ENCODE measurements at places on chromosomes 1 and 21.

DNA sequence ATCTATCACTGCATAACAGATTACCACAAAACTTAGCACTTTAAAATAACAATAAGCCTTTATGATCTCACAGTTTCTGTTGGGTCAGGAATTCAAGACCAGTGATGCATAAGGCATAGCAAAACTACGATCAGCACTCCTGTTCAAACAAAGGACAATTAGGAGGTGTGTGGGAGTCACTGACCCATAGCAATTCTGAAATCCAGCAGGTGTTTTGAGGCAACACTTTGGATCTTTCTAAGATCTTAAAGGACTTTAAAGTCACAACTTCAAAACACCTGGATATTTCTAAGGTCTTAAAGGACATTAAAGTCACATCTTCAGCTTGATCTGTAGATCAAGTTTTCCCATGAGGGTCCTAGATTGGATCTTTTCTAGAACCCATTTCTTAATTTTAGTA, 35.3 kb downstream of the AKT3 start:
- no peak for DNase-seq

GRCh38 chr1:205663286-205663936, 16.9 kb downstream of the SLC45A3 start:
- no peak for DNase-seq

GRCh38 chr1:200963076-200963475, 60.4 kb downstream of the KIF21B start:
- no peak for DNase-seq

GRCh38 chr1:84245563-84245962, 55.9 kb upstream of the SAMD13 start:
- no peak for DNase-seq

DNA sequence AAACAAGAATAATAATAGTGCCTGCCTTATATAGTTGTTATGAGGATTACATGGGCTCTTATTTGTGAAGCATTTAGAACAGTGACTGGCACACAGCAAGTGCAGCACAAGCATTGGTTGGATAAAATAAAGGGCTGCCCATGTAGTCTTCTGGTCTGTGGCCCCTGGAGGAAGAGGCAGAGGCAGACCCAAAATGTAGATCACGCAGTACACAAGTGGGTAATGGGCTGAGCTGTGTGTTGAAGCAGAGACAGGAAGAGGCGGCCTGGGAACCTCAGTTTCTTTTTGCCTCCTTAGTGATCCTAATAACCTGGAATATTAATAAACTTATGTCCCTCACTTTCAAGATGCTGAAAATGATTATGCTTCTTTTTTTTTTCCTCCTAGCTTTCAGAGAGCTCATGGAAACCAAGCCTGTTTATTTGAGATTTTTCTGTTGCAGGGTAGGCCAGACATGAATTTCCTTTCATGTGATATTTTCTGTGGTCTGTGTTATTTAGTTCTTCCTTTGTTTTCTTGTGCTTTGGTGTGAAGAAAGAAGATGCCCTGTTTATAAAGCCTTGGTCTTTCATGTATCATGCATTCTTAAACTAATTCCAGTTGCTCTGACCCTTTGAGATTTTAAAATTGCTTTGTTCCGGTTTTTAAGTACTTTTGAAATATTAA, 42.5 kb downstream of the LRRC8D start:
- DNase-seq: no peak

GRCh38 chr1:168833801-168834224, 104.8 kb upstream of the DPT start:
- DNase-seq: no peak

DNA sequence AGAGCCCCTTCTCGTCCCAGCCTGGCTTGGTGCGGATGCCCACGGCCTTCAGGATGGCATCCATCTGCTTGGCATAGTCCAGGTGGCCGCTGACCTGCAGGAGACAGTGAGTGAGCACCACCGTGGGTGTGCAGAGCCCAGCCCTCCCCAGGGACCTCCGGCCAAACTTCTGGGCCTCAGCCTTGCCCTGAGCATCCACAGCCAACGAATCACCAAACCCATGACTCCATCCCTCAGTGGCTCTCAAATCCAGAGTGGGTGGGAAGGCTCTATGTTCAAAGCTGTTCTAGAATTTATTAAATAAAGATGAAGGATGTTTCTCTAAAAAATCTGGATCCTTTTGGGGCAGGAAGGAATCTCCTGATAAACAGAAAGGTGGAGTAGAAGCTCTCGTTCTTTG, 18.7 kb downstream of the HTR6 start:
- DNase-seq: no peak

DNA sequence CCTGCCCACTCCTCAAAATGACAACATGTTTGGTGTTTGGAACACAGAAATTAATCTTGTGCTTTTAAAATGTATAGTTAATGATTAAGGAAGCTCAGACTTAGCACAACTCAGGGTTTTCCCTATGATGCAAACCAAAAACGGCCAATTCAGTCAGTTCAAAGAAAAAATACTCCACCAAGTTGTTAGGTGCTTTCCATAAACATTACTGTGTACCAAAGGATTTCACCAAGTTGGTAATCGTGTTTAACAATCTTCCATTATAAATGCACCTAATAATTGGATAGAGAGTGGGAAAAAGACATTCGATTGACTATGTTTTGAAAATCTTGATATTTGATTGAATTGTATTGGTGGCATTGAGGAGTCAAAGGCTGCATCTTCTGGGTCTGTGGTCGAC, 33.3 kb upstream of the DUSP10 start:
- no peak for DNase-seq

GRCh38 chr1:181531441-181531840, 48.1 kb downstream of the CACNA1E start:
- DNase-seq: no peak

DNA sequence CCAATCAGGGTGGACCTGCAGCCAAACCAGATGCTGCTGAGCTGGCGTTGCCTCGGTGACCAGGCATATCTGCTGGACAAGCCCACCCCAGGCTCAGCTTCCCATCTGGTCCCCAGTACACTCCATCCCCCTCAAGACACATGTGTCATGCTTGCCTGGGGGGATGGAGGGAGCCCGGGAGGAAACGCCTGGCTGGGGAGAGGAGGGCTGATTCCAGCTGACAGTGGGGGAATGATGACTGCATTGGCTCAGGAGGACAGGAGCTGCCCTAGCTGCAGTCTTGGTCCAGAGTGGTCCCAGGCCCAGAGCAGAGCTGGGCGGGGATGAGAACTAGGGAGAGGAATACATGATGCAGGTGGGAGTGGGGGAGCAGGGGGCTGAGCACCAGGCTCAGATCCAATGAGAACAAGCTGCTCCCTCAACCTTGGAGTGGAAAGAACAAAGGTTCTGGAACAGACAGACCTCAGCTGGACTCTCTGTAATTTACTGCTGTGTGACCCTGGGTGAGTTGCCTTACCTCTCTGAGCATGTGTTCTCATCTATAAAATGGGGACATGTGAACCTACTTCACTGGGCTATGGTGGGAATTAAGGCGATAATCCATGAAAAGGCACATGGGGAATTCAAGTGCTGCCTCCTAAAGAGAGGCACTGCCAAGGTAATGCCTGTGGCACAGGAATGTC, 23.1 kb upstream of the ECE1 start:
- no peak for DNase-seq
